ENCODE measurements at places on chromosomes 2 and 18. TPM values are rescaled to one million over a fixed set of nuclear protein-coding genes. Genes with fewer than 3 reads are reported as not detected.

The ASB18 gene
- not detected for total RNA-seq

The UGT1A8 gene
- total RNA-seq: not detected

The TMEM169 gene
- total RNA-seq: 1.0 TPM

The CFC1 gene
- 0.22 TPM for total RNA-seq

The CHST9 gene
- total RNA-seq: 3.0 TPM

The DNAH7 gene
- total RNA-seq: 0.09 TPM

All from H9 (cell line).